Stimulated activated CD4-positive, alpha-beta T cell treated with anti-CD3 and anti-CD28 coated beads, Interleukin-12 subunit alpha, Interleukin-12 subunit beta, amount 100 ng/mL, for 4 hours (primary cell): ENCODE measurements at places on chromosomes 5 and 9.

DNA sequence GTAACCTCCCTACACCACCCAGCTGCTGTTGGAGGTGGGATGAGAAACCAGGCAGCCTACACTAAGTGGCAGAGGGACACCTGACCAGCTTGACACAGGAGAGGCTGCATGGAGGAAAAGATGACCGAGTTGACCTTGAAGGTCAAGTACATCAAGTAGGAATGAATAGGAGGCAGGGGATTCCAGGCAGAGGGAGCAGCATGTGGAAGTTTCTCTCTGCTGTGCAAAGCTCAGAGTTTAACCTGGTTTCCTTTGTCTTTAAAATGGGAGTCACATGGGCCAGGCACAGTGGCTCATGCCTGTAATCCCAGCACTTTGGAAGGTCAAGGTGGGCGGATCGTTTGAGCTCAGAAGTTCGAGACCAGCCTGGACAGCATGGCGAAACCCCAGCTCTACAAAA is 32.6 kb downstream of the SPRY4 start:
- no peak for DNase-seq

- no peak for DNase-seq
Measured at GRCh38 chr5:31886206-31886605, 247.3 kb downstream of the PDZD2 start.

GRCh38 chr9:127567035-127567729 is 44.9 kb upstream of the STXBP1 start:
- no peak for DNase-seq

- DNase-seq: no peak
Measured at GRCh38 chr5:78545406-78545805, 103.2 kb downstream of the LHFPL2 start.

GRCh38 chr9:70484232-70485130 is 70.0 kb upstream of the KLF9 start:
- no peak for DNase-seq

- DNase-seq: peak; percentile 51
Measured at GRCh38 chr5:142770650-142771609, 753 bp downstream of the ARHGAP26 start.

DNA sequence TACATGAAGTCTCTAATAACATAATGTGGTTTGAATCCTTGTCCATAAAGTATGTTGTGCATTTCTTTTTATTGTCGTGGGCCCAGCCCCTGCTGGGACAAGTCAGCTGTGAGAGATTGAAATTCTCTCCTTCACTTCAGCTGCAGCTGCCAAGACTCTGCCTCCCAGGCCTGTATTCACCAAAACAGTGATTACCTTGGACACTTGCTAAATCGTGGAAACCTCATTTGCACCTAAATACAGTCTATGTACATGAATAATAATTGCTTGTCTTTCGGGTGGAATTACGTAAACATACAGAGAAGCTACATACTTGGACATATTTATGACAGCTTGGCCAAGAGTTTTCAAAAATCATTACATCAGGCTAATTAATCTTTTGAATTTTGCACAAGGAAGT is 898.5 kb upstream of the SEMA6A start:
- DNase-seq: no peak

- DNase-seq: no peak
Measured at GRCh38 chr9:114272739-114273431, 50.0 kb upstream of the ORM1 start.

DNA sequence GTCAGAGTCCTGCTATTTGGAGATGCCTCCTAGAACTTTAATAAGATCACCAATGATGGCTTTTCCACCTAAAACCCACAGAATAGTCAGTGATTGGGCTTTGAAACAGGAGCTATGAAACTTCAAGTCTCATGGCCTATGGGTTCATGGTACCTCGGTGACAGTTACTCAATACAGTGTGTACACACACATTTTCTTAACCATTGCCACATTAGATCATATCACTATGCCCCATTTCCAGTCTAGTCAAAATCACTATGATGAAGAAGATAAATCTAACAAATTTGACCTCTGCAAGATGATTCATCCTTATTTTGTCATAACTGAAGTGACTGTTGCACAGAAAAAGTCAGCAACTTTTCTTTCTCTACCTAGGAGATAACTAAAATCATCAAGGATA is 86.8 kb upstream of the OR13F1 start:
- no peak for DNase-seq
